Left colon (tissue), 2 donors: ENCODE measurements at places on chromosomes 12 and 14.
A peak's percentile ranks its signal among the peaks of the same experiment; 100 is the strongest.

- no peak for DNase-seq
Observed at GRCh38 chr12:108495054-108495453, 20.0 kb upstream of the FICD start.

- peak; percentile 47 for DNase-seq
Observed at GRCh38 chr14:56195704-56196103, 77.5 kb downstream of the PELI2 start.

DNA sequence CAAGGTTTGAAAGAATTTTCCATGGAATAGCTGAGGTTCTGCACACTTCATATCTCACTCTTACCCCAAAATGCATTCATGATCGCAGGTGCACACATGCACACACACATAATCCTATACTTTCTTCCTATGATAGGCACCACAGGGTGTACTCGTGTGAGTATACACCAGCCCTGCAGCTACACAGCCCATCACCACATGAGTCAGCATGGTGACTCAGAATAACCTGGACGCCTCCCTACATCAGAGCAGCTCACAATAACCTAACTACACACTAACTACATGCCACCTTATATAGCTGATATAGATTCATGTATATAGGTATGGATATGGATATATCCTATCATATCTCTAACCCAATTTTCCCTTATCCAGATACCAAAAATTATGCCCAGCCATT lies 850.2 kb upstream of the TMEM132C start:
- no peak for DNase-seq

DNA sequence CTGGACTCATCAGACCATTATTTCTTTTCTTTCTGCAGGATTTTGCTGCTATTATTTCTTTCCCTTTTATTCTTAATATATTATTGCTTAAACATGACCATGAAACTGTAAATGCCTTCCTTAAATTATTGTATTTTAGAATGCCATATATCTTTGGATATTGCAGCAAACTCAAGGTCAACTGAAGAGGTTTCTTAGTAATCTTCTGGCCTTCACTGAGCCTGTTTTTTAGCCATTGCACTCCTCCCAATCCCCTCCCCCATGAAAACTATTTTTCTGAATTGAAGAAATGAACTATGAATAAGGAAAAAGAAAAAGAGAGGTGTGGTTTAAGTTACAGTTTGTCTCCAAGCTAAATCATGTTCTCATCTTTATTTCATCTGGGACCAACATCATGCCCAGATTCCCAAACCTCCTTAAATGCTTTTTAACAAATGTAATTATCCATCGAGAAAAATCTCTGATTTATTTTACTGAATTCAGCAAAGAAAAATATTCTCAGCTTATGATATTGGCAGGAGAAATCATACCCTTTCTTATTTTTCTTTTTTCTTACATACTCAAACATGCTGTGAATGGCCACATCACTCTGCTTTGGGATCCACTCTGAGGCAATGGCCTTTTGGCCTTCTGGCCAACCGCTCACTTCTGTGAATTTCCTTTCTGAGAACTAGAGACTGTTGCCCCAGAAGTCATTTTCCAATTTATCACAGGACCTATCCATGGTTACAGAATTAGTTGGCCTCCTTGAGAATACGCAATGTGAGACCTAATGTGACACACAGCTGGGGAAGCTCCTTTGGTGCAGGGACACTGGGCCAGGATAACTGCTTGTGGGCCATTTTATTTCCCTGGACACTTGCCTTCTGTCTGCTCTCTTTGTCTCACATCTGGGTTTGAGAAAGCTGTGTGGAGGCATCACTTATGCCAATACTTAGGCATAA lies 50.9 kb downstream of the IGF1 start:
- DNase-seq: no peak

DNA sequence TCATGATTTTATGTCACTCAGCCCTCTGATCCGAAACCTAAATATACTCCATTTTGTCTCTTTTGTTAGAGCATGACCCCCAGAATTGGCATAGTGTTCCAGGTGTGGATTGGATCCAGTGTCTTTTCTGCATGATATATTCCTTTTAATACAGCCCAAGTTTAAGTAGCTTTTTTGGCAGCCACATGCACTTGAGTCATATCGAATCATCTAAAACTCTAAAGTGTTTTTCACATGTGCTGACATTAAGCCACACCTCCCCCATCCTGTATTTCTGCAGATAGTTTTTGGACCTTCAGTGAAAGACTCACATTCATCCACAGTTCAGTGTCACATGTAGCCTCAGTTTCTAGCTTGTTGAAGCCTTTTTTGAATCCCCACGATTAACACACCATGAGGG lies 30.6 kb downstream of the BORCS5 start:
- DNase-seq: no peak

- DNase-seq: no peak
Observed at GRCh38 chr12:132099739-132100138, 44.4 kb downstream of the DDX51 start.

DNA sequence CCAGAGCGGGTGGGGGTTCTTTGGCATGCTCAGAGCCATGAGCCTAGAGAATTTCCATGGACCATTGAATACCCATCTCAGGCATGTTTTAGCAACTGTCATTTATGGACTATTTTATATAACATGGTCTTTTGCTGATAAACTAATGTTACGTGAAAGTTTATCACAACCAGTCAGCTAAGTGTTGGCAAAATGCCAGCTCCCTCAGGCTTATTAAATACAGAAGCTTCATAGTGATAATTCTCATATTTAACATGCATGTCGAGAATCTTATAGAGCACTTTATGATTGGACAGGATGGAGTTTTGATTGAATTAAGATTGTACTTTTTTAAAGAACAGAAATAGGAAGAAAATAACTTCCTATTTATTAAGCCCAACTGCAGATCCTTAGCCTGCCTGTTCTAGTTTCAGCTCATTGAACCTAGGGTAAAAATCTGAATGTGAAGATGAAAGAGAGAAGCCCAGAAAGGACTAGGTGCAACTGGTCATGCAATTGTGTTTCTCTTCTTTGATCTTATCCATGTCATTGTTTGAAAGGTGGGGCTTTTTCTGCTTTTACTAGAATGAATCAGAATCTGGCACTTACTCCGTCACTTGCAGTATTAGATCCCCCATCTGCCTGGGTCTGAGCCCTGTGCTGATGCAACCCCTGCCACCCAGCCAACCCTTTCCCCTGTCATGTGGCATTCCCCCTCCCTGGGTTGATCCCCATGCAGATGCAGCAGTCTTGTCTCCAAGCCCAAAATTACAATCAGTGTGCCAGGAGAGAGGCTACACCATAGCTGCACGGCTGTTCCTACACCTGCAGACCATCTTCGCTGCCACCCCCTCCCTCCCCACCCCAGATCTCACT lies 134.6 kb upstream of the EVL start:
- DNase-seq: no peak

GRCh38 chr14:36096090-36096489 lies 80.4 kb downstream of the PTCSC3 start:
- no peak for DNase-seq

GRCh38 chr14:101243587-101244338 lies 317.5 kb upstream of the DIO3 start:
- DNase-seq: no peak

DNA sequence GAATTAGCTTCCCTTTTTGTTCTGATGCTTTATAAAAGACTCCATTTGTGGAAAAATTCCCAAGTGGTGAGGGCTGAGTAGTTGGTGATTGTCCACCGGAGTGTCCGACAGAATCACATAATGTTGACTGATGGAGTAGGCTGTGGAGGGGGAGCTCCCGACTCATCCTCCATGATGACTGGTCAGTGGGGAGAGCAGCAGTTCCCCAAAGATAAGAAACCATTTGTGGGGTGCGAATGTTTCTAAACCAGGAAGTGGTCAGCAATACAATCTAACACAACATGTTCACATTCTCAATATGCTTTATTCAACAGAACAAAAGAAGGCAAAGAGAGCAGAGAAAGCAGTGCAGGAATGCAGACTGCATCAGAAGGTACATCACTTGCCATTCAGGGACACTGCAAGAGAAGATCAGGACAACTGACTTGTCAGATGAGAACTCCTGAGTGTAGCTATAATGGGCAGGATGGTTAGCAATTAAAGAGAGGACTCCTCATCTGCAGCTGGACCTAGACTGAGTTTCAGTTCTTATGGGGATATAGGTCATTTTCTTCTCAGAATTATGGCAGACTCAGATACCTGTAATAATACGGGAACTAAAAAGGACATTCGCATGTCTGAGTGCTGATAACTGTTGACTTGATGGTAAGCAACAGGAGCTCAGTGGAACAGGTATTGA lies 5.4 kb downstream of the KRT6B start:
- DNase-seq: no peak

- DNase-seq: peak; percentile 85
Observed at GRCh38 chr14:53956427-53957201, at the start of gene BMP4. Gene BMP4 (minus strand): TSS chr14:53956825. CDS start chr14:53952222, 4,603 bp downstream.

DNA sequence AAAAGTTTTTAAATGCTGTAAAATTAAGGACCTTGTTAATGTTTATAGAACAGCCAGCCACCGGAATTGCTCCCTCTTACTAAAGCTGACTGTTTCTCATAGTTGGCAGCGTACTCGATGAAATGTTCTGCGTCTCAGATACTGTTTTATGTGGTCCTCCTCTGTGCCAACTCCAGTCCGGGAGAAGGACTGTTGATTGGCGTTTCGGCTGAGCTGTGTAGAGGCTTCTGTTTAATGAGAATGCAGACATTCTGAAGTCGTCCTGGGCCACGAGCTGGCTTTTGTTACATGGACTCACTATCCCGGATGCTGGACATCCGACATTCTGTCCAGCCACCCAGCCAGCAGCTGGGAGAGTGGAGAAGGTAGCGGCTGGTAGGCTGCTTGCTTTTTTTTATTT lies 75.4 kb downstream of the WDR20 start:
- DNase-seq: no peak

DNA sequence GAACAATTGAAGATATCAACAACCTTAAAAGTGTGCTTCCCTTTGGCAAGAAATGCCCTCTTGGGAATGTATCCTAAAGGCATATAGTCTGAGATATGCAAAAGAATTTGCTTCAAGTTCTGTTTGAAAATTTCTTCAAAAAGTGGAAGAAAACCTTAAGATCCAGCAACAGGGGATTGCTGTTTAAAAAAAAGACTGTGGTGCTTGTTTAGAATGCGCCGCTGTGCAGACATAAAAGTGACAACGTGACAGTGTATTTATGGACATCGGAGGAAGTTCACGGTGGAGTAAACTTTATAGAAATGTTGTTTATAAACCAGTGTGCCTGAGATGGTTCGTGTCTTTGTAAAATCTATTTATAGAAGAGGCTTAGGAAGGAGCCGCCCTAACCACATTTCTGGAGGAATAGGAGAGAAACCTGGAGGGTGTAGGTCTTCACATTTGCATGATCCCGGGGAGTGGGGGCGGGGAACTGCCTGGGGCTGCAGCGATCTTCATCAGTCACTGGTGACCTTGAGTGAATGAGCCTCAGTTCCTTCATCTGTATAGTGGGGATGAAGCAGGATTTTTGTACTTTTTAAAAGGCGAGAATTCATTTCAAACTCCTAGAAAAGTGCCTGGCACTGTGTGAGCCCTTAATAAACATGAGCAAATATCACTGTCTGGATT lies 27.5 kb downstream of the ADGRD1 start:
- DNase-seq: no peak

DNA sequence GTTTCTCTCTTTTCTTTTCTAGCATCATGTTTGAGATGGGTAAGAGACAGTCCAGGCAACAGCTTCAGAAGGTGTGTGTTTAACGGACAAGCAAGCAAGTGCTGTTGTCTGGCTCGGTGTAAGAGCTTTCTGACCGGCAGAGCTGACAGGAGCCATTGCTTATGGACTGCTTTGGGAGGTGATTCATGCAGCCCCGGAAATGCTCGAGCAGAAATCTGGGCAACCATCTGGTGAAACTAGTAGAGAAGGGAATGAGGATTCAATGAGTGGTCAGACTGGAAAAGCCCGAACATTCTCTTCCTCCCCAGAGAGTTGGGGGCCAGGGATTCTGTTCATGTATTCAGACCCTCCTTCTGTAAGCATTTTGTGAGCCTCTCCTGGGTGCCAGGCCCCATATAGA lies 24.4 kb downstream of the TUNAR start:
- no peak for DNase-seq

- no peak for DNase-seq
Observed at GRCh38 chr12:108972358-108972757, 48.5 kb downstream of the SVOP start.

- DNase-seq: no peak
Observed at GRCh38 chr14:69928111-69928523, 48.9 kb downstream of the SMOC1 start.

DNA sequence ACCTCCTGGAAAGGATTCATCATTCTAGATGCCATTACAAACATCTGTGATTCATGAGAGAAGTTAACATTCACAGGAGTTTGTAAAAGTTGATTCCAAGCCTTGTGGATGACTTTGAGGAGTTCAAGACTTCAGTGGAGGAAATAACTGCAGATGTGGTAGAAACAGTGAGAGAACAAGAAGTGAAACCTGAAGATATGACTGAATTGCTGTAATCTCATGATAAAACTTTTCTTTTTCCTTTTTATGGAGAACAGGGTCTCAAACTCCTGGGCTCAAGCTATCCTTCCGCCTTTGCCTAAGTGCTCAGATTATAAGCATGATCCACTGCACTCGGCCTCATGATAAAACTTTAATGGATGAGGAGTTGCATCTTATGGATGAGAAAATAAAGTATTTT lies 64.5 kb upstream of the GTF2A1 start:
- DNase-seq: no peak

DNA sequence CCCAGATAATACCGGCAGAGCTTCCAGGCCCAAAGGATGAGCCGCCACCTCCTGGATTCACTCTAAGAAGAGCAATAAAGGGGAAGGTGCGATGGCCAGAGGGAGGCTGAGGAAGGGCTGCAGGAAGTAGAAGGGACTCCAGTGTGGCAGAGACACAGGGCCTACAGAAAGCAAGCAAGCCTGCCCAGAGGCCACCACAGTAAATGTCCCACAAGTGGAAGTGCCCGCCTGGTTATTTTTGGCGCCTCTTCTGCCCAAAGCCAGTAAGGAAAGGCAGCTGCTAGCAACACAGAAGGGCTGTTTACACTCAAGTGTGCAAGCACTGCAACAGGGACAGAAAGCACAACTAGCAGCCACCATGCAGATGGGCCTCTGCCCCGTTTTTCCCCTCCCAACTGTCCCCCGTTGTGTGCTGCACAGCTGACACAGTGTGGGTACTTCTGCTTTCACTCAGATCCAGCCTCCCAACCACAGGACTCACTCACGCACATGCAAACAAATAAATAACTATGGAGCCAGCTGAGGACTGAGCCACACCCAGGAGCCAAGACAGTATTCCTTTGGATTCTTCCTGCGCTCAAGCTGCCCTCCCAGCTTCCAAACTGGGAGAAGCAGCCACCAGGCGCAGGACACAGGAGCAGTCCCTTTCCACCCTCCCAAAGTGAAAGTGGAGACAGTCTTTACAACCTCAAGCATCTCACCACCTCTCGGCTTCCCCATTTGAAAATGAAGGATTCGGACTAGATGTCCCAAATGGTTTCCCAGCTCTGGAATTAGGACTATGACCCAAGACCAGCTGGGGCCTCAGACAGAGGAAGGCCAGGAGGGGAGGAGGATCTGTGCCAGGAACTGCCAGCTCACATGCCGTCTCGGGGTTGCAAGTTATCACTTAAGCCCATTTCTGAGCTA lies 40.0 kb upstream of the PNMA1 start:
- DNase-seq: peak; percentile 74

- no peak for DNase-seq
Observed at GRCh38 chr12:108515916-108516315, 839 bp downstream of the FICD start.

GRCh38 chr12:128571906-128572810 lies 251.6 kb downstream of the SLC15A4 start:
- DNase-seq: no peak

GRCh38 chr12:47361389-47362021 lies 281.7 kb upstream of the AMIGO2 start:
- DNase-seq: peak; percentile 31

- DNase-seq: no peak
Observed at GRCh38 chr12:76449583-76449982, 101.4 kb upstream of the BBS10 start.

- DNase-seq: no peak
Observed at GRCh38 chr12:50739611-50740010, 24.3 kb upstream of the ATF1 start.
